HT-29 (cell line): ENCODE measurements at places on chromosomes 6 and 20.

- DNase-seq: no peak
Observed at GRCh38 chr6:139392794-139393193, 18.3 kb upstream of the CITED2 start.

- no peak for DNase-seq
Observed at GRCh38 chr20:51463998-51464397, 78.5 kb downstream of the NFATC2 start.

DNA sequence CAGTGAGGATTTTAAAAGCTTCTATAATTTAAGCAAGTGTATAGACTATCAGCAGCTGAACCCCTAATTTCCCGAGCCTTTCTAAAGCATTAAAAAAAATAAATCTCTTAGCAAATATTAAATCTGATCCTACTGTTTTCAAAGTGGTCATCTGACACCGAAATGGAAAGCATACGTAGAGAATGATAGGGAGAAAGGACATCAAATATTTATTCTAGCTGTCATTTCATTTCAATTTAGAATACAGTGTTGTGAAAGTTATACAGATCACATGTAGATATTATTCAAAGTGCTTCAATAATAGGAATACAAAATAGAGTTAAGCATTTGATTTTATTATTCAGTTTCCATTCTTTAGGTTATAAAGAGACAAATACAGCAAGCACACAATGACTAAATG is 61.9 kb upstream of the PKIB start:
- DNase-seq: no peak

GRCh38 chr20:38856570-38856969 is 51.1 kb downstream of the PPP1R16B start:
- no peak for DNase-seq

DNA sequence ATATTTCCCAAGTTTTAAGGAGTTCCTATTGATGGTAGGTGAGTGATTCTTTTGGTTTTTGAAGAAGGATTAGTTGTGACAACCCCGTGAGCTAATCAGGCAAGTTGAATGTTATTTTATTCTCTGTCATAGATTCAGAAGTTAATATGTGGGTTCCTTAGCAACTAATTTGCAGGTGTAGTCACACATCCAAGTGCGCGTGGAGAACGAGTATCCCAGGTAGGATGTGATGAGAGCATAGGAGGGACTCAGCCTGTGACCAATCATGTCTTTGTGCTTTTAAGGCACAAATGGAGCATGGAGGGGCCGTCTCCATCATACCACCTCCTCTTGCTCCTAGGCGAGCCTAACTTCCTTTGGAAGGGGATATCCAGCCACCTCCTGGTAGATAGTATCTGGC is 41.1 kb downstream of the PPP1R14C start:
- DNase-seq: no peak

- no peak for DNase-seq
Observed at GRCh38 chr6:110687326-110687725, 127.9 kb downstream of the CDK19 start.
